ENCODE measurements at places on chromosomes 5 and 9.

- DNase-seq: no peak
Measured at GRCh38 chr9:82539856-82540579, 522.9 kb downstream of the RASEF start.

DNA sequence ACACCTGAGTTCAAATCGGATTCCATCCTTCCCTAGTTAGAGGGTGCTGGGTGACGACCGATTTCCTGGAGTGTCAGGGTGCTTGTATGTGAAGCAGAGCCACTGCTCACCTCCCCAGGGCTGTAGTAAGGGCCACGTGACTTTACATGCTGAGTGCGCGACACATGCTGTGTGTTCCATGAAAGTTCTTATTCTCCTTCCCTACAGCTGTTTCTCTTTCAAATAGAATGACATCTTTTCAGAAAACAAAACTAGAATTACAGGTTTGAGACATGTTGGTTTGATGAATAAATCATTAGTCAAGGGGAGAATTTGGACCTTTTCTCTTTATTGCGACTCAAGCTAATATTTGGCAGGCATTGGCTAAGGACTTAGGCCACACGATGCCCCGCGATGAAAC, 113.1 kb downstream of the JMY start:
- DNase-seq: no peak

DNA sequence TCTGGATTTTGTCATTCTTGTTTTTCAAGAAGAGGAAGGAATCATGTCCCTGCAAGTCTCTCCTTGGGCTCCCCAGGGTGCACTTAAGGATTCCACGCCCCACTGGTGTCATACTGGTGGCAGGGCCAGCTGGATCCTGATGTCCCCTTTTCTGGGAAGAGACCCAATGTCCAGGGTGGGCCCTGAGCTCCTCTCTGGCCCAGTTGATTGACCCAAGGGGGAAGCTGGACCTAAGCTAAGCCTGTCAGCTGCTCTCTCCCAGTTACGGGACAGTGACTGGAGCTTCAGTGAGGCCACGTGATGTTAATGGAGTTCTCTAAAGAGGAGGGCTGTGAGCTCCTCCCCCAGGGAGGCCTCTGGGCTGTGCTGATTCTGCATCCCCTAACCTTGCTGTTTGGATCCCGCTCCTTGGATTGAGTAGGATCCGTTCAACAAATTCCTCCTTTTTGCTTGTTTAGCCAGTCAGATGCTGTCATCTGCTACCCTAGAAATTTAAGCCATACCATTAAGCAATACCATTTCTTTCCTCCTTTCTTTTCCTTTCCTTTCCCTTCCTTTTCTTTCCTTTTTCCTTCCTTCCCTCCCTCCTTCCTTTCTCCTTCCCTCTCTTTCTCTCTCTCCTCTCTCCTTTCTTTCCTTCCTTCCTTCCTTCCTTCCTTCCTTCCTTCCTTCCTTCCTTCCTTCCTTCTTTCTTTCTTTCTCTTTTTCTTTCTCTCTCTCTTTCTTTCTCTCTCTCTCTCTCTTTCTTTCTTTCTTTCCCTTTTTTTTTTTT, 17.2 kb downstream of the NKX2-5 start:
- DNase-seq: no peak

GRCh38 chr5:88049156-88049555, 219.5 kb downstream of the TMEM161B start:
- DNase-seq: no peak

GRCh38 chr5:133494923-133495246, 117.5 kb downstream of the FSTL4 start:
- no peak for DNase-seq

DNA sequence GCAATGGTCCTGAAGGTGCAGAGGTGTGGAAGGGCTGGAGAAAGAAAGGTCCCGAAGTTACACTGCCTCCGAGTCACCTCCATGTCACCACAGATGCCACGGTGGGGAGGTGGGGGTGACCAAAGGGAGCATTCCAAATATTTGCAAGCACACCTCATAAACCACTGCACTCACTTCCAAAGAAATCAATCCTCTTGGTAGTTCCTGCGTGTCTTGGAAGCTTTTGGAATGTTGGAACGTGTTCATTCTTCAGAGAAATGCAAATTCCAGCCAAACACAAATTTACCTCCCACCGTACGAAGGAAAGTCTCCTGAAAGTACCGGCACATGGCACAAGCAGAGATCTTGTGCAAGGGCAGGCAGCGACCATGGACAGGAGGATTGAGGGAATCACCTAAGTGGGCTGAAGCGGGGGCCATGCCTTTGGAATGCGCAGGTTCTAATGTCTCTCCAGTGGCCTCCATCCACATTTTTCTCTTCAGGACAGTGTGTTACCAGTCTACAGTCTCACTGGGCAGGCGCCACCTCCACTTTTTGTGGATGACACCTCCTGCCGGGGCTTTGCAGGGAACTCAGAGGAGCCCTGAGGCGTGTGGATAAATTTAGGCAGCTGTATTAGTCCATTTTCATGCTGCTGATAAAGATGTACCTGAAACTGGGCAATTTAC, 54.0 kb downstream of the NSUN2 start:
- DNase-seq: no peak

- no peak for DNase-seq
Measured at GRCh38 chr5:179137643-179138567, 77.7 kb downstream of the ZNF354C start.

DNA sequence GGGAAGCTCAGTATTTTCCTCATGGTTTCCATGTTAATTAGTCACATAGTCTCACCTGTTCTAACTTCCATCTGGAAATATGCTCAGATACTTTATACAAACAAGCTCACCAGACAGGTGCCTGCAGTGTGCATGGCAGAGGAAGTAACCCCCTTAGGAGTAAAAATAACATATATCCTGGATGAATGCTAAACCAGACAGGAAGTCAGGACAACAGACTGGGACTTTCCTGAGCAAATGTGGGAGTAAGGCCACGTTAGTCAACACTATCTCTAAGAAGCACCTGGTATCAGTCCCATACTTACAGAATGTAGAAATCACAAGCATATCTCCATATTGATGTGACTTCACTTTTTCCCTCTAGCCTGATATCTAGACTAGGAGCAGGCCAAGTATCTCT, 128.4 kb downstream of the SEC61B start:
- DNase-seq: no peak

GRCh38 chr5:112342389-112342788, 76.7 kb downstream of the EPB41L4A start:
- no peak for DNase-seq

- no peak for DNase-seq
Measured at GRCh38 chr9:112404508-112404932, 24.6 kb downstream of the HSDL2 start.

- no peak for DNase-seq
Measured at GRCh38 chr9:3415906-3416305, 109.9 kb downstream of the RFX3 start.

DNA sequence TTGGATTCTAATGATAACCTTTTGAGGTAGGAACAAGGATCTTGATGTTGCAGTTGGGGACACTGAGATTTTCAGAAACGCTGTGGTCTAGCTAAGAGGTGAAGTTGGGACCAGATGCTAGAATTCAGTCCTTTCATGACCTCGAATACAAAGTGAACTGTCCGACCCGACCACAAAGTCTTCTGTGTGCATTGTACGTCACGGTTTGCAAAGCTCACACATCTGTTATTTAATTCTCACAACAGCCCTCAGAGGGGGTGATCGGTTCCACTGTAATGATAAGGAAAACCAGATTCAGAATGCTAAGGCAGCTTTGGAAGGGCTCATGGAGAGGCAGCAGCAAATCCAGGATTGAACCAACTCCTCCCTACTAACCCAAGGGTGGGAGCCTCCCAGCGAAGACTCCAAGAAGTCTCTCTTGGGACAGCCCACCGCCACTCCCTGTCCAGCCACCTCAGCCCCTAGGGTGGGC, 16.6 kb upstream of the KIF12 start:
- DNase-seq: no peak

GRCh38 chr5:111461934-111462333, 50.4 kb downstream of the STARD4 start:
- no peak for DNase-seq

DNA sequence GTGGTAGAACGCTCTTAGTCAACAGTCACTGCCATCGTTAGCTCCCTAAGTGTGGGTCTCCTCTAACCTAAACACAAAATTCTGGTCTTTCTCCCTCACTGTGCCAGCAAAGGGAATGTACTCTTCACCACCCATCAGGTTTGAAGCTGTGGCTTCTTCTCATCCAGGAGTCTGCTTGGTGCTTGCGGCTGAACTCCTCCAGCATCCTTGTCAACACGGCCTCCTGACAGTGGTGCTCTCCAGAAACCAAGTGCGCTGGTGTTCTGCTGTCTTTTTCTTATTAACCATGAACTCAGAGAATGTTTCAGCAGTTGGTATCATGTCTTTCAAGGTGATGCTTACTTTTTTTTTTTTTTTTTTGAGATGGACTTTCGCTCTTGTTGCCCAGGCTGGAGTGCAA, 23.9 kb upstream of the LPCAT1 start:
- DNase-seq: no peak

GRCh38 chr5:83428126-83428525, 43.4 kb upstream of the VCAN start:
- DNase-seq: no peak

GRCh38 chr5:122463221-122463620, 151.2 kb downstream of the SNCAIP start:
- no peak for DNase-seq

GRCh38 chr5:5634817-5635216, 212.3 kb downstream of the ICE1 start:
- no peak for DNase-seq

Measured in cerebellar nuclear complex (tissue), 1 donor.